ENCODE measurements at places on chromosomes 5 and 9.
A peak's percentile ranks its signal among the peaks of the same experiment; 100 is the strongest.

GRCh38 chr5:176637556-176637955, 7.1 kb downstream of the EIF4E1B start:
- DNase-seq = no peak

- peak; percentile 12 for DNase-seq
Observed at GRCh38 chr5:119218830-119219782, 136.7 kb upstream of the TNFAIP8 start.

GRCh38 chr5:138953387-138954256, 78.5 kb upstream of the LRRTM2 start:
- peak; percentile 76 for DNase-seq

GRCh38 chr5:68285075-68285840, 69.7 kb downstream of the PIK3R1 start:
- no peak for DNase-seq
